Left colon (tissue), 2 donors: ENCODE measurements at places on chromosomes 11 and 22. TPM values are rescaled to one million over a fixed set of nuclear protein-coding genes. Genes with fewer than 3 reads are reported as not detected.

DNA sequence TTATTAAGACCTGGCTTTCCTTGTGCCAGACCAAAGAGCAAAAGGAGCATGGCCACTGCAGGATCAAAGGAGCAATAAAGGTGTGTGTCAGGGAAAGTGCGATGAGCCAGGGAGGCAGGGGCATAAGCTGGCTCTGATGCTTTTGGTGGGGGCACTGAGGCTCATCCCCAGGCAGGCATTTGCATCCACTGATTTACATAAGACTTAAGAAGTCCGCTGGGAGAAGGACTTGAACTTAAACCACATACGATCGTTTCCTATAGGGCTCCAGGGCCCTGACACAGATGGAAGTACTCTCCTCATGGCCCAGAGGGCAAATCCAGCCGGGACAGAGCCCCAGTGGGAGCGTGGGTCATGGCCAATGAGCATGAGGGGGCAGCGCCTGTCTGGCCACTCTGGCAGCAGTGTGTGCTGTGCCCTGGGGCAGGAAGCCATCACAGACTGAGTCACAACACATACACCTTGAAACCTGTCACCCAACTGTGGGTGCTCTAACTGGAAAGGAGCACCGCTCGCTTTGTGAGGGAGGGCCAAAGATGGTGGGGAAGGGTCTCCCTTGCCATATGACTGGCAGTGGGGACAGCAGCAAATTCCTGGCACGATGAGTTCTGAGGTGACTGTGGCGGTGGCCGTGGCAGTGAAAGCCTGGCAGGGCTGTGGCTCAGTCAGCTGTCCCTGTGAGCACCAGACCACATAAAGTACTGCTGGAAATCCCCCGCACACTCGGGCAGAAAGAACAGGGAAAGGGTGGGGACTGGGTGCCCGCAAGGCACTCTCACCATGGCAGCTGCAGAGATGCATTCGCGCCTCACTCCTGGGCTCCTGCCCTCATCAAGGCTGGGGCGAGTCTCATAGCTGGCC is 79.4 kb upstream of the LMO1 start:
- DNase-seq = no peak

DNA sequence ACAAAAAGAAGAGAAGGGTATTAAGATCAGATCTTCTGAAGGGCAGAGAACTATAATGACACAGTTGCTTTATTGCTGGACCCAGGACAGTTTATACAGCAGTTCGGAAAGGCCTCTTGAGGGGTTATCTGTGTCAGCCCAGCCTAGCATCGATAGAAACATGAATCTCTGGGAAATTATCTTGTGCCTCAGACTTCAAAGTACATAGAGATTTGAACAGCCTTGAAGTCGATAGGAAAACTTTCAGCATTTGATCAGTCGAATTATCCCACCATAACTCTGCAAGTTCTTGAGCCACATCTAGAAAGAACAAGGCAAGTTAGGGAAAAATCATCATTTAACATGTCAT is 2.5 kb upstream of the LMO2 start:
- DNase-seq = no peak

GRCh38 chr22:43136255-43136654 is 6.9 kb downstream of the MCAT start:
- DNase-seq = no peak

DNA sequence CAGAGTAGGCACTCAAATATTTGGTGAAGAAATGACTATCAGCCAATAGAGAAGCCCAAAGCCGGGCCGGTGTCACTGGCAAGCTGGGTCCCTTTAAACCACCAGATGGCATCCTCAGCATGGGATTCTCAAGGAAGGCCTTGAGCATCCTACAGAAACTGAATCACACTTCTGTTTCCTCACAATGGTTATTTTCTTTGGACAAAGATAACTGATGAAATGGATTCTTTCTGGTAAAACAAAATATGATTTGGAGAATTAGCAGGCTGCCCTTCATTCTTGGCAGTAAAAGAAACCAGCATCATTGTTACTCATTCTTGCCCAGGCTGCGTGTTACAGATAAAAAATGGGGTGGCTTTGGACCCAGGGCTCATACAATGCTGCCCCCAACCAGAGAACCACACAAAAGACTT is 30.3 kb upstream of the ASPHD2 start:
- peak; percentile 57 for DNase-seq

DNA sequence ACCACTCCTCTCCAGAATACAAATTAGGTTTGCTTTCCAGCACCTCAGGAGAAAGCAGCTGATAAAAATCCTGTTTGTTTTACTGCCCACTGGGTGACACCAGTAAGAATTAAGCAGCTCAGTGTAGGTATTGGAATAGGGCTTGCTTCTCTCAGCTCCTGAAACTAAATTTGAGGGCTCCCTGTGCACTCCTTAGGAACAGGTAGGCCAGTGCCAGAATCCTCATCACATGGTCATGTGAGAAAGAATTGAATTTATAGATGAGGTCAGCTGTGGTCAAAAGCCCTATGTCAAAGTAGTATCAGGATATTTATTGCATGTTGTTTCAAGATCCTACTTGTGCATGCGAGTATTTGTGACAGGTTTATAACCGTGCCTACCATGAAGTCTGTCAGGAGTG is 1.0 kb downstream of the PRSS23 start:
- no peak for DNase-seq

DNA sequence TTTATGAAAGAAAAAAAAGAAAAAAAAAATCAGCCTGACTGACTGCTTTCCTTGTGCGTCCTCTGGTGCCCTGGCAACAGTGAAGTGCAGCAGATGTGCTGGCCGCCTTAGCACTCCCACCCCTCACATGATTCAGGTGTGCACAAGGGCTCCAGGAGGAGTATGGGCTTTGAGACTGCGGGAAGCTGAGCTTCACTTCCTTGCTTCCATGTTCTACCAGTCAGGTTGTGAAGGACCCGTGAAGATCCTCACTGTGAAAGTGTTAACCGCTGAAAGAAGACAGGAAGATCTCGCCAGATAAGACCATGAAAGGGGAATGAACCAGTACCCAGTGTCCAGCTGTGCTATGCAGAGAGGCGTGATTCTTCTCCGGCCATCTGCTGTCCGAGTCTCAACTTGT is 48.2 kb downstream of the HIRA start:
- no peak for DNase-seq

GRCh38 chr11:65777241-65777640 is 3.5 kb downstream of the AP5B1 start:
- DNase-seq = no peak

- no peak for DNase-seq
Measured at GRCh38 chr11:113884361-113884836, 9.0 kb upstream of the USP28 start.

- no peak for DNase-seq
Measured at GRCh38 chr11:12232160-12232559, 121.8 kb downstream of the MICAL2 start.

DNA sequence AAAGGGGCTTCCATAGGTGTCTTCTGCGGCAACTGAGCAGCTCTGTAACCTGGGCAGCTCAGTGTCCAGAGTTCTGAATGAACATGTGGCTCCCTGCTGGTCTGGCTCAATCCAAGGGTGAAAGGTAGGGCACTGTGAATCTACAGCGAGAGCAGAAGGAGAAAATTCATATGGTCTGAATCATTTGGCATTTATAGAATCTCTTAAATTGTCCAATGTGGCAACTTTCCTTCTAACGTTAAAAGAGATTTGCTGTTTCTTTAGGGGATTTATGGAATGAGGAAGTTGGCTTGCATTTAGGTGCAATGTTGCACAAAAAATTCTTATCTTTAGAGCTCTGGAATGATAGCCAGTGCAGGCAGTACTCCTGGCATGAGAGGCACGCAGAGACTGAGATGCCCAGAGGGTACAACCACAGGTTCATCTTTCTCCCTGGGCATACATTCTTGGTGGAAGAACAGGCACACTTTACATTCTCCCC is 17.0 kb downstream of the ATXN10 start:
- no peak for DNase-seq

- peak; percentile 57 for DNase-seq
Measured at GRCh38 chr11:77147668-77148321, 19.7 kb downstream of the MYO7A start.

DNA sequence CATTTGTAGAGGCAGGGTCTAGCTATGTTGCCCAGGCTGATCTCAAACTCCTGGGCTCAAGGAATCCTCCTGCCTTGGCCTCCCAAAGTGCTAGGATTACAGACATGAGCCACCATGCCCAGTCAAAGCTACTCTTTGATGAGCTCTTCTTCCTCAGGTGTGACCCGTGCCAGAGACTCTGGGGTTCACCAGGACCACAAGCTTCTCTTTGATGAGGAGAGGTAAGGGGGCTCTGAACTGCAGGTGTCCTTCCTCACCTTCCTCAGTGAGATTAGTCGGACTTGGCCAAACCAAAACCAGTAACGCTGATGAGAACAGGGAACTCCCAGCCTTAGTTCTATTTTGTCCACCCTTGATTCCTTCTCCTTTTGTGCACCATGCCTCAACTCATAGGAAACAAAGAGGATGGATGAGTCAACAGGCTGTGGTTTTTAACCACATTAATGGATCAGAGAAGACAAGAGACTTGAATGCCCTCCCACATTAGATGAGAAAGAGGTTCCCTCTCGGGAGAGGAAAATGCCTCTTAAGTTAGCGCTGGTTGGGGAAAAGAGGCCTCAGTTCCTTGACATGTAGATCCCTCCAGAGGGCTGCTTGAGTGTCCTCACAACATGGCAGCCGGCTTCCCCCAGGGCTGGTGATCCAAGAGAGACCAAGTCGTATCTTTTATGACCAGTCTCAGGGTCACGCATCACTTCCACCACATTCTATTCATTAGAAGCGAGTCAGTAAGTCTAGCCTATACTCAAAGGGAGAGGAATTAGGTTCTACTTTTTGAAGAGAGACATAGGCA is 25.7 kb upstream of the CTR9 start:
- no peak for DNase-seq

DNA sequence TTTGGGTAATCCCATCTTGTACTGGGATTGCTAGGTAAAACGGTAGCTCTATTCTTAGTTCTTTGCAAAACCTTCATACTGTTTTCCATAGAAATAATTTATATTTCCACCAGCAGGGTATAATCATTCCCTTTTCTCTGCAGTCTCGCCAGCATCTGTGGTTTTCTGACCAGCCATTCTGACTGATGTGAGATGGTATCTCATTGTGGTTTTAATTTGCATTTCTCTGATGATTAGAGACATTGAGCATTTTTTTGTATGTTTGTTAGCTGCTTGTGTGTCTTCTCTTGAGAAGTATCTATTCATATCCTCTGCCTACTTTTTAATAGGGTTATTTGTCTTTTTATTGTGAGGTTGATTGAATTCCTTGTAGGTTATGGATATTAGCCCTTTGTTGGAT is 220.9 kb downstream of the PGR start:
- no peak for DNase-seq

DNA sequence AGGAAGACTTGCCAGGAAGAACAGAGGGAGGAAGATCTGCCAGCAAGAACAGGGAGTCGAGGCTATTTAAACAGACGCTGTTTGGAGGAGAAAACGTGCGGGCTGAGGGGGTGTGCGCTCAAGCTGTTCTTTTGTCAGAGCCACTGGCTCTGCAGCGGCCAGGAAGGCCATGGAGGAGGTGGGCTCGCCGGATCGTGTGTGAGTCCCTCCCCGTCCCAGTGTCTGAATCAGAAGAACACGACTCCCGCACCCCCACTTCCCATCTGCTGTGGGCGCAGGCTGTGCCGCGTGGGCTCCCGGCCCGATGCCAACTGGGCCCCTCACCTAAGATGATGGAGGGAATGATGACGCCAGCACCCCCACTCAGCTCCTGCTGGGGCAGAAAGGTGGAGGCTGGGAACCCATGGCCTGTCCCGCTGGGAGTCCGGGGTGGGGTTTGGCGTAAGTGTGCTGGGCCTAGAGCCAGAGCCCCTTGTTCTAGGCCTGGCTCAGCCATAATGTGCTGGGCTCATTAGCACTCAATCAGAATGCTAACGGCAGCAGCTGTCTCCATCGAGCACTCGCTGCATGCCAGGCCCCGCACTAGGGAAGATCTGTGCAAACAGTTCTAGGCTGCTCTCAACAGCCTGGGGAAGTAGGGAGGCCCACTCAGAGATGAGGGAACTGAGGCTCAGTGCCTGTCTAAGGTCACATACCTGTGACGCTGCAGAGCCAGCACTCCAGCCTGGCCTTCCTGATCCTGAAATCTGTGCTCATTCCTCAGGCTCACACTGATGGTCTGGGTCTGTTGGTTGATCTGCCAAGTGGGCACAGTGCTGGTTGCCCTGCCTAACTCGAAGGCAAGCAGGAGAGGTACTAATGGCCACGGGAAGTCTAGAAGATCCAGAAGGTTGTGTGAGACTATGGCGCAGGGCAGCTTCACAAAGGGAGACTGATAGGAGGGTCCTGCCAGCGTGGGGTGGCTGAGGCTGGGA is 11.5 kb downstream of the NPTXR start:
- no peak for DNase-seq

- DNase-seq = no peak
Measured at GRCh38 chr11:131037873-131038272, 121.6 kb upstream of the SNX19 start.

DNA sequence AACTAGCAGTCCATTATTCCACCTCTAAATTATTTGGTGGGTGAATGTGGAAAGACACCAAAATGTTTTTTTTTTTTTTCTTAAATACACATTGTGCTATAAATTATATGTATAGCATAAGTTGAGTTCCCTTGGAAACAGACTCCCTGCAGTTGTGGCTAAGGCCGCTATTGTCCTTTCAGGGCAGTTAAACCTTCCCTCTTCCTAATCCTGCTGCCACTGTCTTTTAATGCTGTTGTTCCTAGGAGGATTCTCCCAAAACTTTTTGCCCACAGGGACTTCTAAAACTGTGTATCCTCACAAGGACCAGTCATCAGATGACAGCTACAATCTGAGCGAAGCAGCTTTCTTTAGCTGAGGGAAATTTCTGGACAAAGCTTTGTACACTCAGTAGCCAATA is 478.9 kb upstream of the CHORDC1 start:
- DNase-seq = no peak

DNA sequence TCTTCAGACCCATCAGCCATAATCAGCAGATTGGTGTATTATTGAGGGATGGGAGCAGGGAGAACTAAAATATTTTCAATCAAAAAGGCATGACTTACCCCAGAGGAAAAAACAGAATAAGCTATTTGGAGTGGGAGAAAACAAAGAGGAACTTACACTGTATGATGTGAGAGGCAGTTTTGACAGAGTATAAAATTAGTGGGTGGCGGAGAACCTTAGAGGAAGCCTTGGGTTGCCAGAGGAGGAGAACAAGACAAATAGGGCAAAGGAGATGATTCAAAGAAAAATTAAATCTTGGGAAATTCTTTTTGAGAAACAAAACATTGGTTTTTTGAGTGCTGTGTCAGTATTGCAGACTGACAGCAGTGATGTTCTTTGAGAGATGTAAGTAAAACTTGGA is 285.0 kb downstream of the C11orf87 start:
- no peak for DNase-seq

GRCh38 chr11:16827139-16827538 is 88.7 kb downstream of the C11orf58 start:
- DNase-seq = no peak

- DNase-seq = no peak
Measured at GRCh38 chr11:124483422-124483821, 37.9 kb upstream of the OR8B8 start.

- no peak for DNase-seq
Measured at GRCh38 chr11:47867823-47868222, 19.7 kb upstream of the NUP160 start.

GRCh38 chr11:43830928-43831440 is 49.6 kb upstream of the ALKBH3 start:
- no peak for DNase-seq

PIH1D2 gene
- total RNA-seq = 0.92 TPM

PATE4 gene
- not detected for total RNA-seq

RRM1 gene
- total RNA-seq = 25.2 TPM

ATG2A gene
- total RNA-seq = 43.4 TPM

CASP5 gene
- total RNA-seq = 107 TPM

EMSY gene
- total RNA-seq = 19.6 TPM

NELL1 gene
- 0.89 TPM for total RNA-seq
